ENCODE measurements at places on chromosomes 11 and 22.

- DNase-seq: no peak
These were observed 1228.6 kb downstream of the LRRC4C start for GRCh38 chr11:40230821-40231220.

DNA sequence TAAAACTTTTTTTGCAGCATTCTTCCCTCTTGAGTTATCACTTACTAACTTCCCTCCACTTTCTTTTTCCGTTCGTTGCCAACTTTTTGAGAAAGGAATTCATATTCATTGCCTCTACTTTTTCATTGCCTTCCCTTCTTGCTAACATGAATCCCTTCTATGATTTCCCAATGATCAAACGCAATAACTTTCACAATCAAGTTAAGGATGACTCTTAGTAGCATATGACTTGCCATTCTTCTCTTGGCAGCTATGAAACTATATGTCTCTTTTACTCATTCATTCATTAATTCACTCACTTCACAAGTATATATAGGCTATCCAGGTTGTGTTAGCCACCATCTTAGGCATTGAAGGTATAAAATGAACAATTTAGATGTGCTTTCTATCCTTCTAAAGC, 16.6 kb upstream of the ARHGAP20 start:
- no peak for DNase-seq

DNA sequence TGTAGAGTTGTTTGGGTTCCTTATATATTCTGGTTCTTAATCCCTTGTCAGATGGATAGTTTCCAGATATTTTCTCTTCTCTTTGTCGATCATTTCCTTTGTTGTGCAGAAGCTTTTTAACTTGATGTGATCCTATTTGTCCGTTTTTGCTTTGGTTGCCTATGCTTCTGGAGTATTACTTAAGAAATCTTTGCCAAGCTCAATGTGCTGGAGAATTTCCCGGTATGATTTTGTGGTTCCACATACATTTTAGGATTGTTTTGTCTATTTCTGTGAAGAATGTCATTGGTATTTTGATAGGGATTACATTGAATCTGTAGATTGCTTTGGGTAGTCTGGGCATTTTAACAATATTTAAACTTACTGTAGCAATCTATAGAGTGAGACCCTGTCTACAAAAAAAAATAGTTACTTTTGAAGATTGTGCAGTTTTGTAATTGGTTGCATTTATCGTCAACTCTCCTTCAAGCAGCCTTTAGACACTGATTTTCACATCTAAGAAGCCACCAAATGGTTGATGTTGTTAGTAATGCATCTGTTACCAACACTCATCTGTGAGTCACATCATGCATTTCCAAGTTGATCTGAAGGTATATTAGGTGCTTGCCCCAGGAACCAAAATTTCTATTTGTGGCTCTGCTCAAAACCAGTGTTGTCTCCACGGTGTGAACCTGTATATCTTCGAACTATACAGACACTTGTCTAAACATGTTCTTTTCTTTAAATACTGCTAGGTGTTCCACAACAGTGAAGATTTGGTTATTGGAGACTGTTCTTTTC, 21.4 kb downstream of the XRCC6 start:
- DNase-seq: no peak

DNA sequence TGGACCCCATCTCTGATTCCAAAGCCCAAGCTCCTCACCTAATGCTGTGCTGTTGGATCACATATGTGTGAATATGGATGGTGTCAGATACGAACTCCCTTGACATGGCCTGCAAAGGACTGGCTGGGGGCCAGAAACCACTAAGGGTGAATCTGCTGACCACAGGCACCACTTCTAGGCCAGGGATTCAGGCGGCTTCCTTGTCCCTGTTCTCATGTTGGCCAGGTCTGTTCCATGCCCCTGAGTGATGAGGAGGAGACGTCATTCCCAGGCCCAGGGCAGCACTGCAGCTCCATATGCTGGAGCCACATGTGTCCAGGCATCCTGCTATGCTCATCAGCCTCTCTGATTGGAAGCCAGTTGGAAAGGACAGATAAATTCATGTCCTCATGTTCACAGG, 130.0 kb upstream of the BDNF start:
- no peak for DNase-seq

- DNase-seq: no peak
These were observed 13.4 kb downstream of the PRDM10 start for GRCh38 chr11:129989149-129989813.

- DNase-seq: no peak
These were observed 57.6 kb downstream of the USP47 start for GRCh38 chr11:11899401-11899800.

DNA sequence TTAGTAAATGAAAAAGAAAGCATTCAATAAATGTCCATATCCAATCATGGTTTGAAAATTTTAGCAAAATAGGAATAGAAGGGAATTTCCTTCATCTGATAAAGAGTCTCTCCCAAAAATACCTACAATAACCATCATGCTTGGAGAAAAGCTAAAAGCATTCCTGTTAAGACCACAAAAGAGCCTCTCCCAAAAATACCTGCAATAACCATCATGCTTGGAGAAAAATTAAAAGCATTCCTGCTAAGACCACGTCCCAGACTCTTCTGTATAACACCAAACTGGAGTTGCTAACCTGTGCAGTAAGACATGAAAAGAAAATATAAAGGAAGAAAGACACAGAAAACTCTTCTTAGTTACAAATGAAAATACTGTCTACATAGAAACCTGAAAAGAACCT, 69.4 kb downstream of the LINC01488 start:
- no peak for DNase-seq

DNA sequence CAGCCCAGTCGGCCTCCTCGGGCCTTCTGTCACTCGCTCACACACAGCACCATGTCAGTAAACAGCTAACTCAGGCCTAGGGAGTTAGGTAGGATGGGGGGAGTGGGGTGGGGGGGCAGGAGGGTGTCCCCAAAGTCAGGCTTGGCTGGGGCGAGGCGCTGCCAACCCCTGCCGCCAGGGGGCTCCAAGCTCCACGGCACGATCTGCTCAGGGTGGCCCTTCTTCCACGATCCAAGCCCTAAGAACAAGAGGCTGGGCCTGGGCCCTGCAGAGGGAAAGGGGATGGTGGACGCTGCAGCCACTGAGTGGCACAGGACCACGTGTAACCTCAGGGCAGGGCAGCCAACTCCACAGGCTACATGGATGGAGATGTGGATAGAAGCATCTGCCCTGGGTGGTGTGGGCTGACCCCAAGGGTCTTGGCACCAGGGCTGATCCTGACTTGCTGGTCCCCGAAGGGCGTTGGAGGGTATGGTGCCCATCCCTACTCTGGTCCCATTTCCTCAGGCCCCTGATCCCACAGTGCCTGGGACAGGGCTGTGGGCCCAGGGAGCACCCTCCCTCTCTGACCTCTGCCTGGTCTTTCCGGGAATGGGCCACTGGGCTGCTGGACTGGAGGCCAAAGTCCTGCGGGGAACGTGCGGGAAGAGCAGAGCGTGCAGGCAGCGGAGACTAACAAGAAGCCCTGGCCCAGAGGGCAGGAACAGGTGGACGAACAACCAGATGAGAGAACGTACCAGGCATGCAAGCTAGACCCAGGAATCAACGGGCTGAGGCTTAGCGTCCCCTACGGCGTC, 29.1 kb upstream of the TXNRD2 start:
- DNase-seq: no peak

DNA sequence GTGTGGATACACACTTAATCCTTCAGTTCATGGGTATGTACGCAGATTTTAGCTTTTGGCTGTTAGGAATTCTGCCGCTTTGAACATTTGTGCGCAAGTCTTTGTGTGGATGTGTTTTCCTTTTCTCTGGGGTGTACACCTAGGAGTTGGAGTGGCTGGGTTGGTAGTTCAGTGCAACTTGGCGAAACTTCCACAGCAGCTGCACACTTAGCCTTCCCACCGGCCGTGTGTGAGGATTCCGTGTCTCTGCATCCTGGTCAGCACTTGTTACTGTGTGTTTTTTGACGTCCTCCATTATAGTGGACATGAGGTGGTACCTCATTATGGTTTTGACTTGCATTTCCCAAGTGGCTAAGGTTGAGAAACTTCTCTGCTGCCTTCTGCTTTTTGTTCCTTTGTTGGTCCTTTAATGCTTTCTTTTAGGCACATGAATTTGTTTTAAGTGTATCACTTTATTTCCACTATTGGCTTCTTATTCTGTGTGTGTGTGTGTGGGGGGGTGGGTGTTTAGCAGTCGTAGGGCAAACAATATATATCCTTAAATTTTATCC, 72.1 kb upstream of the SLC25A18 start:
- DNase-seq: no peak

DNA sequence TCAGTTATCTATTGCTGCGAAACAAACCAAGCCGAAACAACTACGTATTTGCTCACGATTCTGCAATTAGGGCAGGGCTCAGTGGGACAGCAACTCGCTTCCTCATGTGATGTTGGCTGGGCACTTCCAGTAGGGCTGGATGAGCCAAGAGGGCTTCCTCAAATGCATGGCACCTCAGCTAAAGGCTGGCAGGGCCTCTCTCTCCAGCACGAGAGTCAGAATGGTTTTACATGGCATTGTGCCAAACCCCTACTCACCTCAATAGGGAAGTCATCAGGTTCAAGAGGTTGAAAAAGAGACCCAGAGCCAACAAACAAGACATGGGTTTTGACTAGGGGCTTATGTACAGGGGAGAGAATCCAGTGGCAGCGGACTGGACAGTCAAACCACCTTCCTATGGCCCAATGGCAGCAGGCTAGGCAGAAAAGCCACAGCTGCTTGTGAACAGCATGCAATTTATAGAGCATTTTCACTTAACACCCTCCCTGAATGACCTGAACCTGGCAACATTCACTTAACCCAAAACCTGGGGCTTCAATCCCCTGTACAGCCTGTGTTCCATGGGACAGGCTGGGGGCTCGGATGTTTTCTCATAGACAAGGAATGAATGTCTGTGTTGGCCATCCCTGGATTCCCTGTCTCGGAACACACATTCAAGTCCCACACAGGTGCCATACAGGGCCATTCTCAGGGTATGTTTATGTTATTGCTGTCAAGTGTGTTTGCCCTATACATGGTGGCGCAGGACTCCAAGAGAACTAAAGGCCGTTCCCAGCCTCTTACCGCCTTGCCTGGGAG, 154.2 kb upstream of the NAV2 start:
- no peak for DNase-seq

DNA sequence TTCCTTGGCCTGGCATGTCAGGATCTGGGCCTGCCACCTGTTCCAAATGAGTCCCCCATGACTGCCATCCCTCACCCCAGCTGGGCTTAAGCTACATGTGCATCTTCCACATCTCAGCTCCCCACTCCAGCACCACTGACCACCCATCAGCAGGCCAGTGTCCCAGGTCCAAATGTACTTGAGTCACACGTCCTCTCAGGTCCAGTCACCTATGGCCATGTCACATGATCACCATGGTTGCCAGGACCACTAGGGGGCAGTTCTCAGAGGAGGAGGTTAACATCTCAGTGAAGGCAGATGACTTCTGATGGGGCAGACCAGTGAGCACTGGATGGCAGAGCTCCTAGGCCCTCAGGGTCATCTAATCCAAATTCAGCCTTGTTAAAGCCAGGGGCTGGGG, 41.9 kb upstream of the WNT11 start:
- DNase-seq: no peak

DNA sequence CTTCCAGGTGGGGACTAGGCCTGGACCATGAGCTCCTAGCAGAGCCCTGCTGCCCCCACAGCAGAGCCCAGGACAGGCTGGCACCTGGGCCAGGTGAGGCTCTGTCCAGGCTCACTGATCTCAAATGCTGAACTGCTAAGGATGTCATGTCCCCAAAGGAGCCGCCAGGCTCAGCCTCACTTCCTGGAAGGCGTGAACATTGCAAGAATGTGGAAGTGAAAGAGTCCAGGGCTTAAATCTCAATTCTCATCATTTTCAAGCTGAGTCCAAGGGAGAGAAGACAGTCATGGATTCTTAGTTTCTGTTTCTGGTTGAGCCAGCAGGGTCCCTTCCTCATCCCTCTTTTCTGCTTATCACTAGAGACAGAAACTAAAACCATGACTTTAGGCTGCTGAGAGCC, 5.0 kb downstream of the ASCL2 start:
- no peak for DNase-seq

Measured in left renal pelvis (tissue), 4 donors.